ENCODE measurements at places on chromosomes 4 and X. TPM values are rescaled to one million over a fixed set of nuclear protein-coding genes. Genes with fewer than 3 reads are reported as not detected.

CSAG1 gene
- not detected for total RNA-seq

HELQ gene
- 7.1 TPM for total RNA-seq

GJB1 gene
- not detected for total RNA-seq

FOXP3 gene
- total RNA-seq = 0.10 TPM

CETN2 gene
- 31.8 TPM for total RNA-seq

MAN2B2 gene
- 5.9 TPM for total RNA-seq

UCP1 gene
- total RNA-seq = not detected

ADH4 gene
- total RNA-seq = not detected

NDST3 gene
- 0.12 TPM for total RNA-seq

SPANXA2 gene
- total RNA-seq = not detected

DCAF4L1 gene
- 0.40 TPM for total RNA-seq

GAB3 gene
- 0.20 TPM for total RNA-seq

SLBP gene
- total RNA-seq = 52.5 TPM

SAGE1 gene
- total RNA-seq = not detected

UGT2B7 gene
- total RNA-seq = not detected

PCSK1N gene
- total RNA-seq = 8.1 TPM

EXOC1L gene
- not detected for total RNA-seq

FAAH2 gene
- 0.05 TPM for total RNA-seq

MAGEA2 gene
- not detected for total RNA-seq

CSN1S1 gene
- not detected for total RNA-seq

ADGRG2 gene
- 18.2 TPM for total RNA-seq

CDKL2 gene
- 1.1 TPM for total RNA-seq

MGARP gene
- total RNA-seq = 0.32 TPM

DCAF8L2 gene
- total RNA-seq = not detected

NMU gene
- 4.9 TPM for total RNA-seq

TMEM175 gene
- 8.1 TPM for total RNA-seq

GPAT3 gene
- total RNA-seq = 80.5 TPM

ZNF711 gene
- 15.8 TPM for total RNA-seq

EIF4E gene
- total RNA-seq = 148 TPM

CLDN2 gene
- total RNA-seq = not detected

ITGB1BP2 gene
- 1.6 TPM for total RNA-seq

NEUROG2 gene
- total RNA-seq = not detected

PRR32 gene
- total RNA-seq = not detected

ATP2B3 gene
- not detected for total RNA-seq

IL2 gene
- total RNA-seq = not detected

PCDH10 gene
- total RNA-seq = not detected

GPRASP3 gene
- total RNA-seq = 2.3 TPM

CFAP99 gene
- not detected for total RNA-seq

TRIM75 gene
- not detected for total RNA-seq

APLN gene
- 9.8 TPM for total RNA-seq

CTSO gene
- 3.7 TPM for total RNA-seq

NHSL2 gene
- total RNA-seq = 0.05 TPM

SPIN3 gene
- 24.0 TPM for total RNA-seq

FABP2 gene
- not detected for total RNA-seq

CT47B1 gene
- total RNA-seq = not detected

GPRASP1 gene
- total RNA-seq = 0.94 TPM

IL1RAPL1 gene
- total RNA-seq = not detected

TRO gene
- total RNA-seq = 0.22 TPM

ZXDA gene
- total RNA-seq = 6.8 TPM

PNMA3 gene
- total RNA-seq = not detected
